ENCODE measurements at places on chromosomes 3 and 15.

DNA sequence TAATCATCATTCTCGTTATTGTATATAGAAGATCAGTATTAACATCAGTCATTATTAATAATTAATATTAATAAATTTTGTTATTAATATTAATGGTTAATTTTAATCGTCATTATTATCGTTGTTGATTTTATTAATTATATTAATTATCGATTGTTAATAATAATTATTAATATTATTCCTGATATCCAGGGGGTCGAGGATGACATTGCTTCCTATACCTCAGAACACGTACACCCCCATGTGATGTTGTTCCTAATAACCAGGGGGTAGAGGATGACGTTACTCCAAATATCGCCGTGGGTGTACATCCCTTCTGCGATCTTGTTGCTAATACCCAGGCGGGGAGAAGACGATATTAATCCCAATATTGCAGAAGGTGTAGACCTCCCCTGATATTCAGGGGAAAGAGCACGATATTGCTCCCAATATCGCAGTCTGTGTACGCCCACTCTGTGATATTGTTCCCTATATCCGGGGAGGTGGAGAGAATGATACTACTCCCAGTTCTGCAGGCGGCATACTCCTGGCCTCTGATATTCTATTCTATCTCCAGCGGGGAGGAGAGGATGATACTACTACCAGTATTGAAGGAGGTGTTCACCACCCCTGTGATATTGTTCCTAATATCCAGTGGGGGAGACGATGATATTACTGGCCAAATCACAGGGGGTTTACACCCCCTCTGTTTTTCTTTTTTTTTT lies 22.3 kb upstream of the BMF start:
- DNase-seq: no peak

GRCh38 chr3:99862208-99862607 lies 44.5 kb downstream of the CMSS1 start:
- no peak for DNase-seq

DNA sequence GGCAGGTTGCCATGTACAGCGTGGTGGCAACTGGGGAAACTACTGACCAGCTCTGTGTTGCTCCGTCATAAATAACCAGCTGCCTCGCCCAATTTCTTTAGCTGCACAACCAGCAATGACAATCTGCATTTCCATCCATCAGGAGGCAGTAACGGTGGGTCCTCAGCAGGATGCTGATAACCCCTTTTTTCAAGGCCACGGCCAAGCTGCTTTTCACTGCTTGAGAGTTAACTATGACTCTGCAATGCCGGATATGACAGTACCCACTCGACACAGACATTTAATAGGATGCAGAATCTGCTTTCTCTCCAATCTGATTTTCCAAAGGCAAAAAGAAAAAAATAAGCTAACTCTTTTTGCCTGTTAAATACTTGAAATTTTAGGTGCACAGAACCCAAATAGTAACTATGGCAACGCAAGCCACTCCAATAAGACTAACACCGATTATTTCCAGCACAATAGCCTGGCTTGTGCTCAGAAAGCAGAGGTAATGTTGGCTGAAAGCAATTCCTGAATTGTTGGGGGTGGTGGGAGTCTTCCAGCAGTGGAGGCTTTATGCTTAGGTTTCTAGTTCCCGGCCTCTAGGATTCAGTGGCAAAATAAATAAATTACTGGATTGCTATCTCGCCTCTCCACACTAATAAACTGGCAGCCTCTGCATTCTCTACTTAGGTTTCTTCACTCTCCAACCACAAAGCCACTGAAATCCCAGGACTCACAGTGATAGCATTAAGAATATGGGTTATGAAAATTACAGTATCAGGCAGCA lies 31.2 kb upstream of the SRGAP3 start:
- DNase-seq: peak; percentile 68

DNA sequence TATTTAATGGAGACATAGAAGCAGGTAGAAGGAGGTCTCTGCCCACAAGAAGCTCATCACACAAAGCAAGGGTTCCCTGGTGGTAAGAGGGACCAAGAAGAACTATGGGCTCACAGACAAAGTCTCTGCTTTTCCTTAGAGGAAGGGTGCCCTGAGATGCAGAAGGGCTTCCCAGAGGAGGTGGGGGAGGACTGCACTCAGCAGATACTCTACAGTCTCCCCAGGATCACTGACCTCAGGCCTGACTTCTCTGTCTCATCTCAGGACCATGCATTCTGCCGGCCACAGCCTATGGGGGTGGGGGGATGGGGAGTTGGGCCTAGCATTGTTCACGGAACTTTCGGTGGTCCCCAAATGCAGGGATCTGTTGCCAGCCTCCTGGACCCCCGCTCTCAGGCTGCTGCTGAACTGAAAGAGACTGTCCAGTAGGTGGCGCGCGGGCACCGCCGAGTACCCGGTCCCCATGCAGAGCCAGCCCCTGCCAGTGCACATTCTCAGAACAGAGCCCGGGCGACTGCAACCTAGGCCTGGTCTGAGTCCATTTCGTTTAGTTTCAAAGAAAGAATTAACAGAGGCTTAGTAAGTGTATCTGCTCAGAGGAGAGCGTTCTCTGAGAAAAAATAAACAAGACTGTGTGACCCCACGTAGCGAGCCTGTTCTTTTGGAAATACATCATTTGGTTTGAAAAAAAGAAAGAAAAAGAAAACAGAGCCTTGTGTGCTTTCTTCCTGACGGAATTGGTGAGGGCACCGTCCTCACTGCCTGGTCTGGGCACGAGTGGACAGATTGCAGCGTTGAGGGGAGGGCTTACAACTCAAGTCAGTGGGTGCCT lies 74.1 kb downstream of the LRTM1 start:
- peak; percentile 68 for DNase-seq

- no peak for DNase-seq
Measured at GRCh38 chr3:101379658-101380376, 59.4 kb upstream of the IMPG2 start.

GRCh38 chr3:62942227-62942626 lies 67.0 kb upstream of the CADPS start:
- DNase-seq: no peak

DNA sequence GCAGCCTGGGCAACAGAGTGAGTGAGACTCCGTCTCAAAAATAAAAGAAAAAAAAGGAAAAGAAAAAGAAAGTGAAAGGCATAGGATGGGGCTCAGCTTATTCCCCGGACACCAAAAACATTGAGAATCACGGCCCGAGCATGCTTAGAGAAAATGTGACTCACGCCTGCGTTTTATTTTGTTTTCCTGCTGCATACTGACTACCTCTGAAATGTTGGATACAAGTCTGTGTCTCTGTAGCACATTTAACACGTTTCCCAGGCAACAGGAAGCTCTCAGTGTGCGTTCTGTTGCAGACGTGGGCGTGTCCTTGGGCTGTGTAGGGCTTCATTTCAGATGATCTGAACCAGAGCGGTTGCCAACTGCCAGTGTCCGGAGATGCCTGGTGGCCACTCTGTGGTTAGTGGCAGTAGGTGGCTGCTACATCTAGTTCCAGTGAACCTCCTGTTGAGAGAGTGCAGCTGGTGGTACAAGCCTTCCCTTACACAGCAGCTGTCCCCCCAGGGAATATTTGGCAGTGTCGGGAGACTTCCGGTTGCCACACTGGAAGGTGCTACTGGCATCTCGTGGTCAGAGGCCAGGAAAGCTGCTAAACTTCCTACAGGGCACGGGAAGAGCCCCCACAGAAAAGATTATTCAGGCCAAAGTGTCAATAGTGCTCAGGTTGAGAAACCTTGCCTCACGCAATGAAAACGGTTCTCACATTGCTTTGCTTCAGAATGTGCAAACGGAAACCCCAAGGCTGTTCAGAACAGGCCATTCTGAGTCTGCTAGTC lies 3.0 kb downstream of the SLC51A start:
- DNase-seq: peak; percentile 84

DNA sequence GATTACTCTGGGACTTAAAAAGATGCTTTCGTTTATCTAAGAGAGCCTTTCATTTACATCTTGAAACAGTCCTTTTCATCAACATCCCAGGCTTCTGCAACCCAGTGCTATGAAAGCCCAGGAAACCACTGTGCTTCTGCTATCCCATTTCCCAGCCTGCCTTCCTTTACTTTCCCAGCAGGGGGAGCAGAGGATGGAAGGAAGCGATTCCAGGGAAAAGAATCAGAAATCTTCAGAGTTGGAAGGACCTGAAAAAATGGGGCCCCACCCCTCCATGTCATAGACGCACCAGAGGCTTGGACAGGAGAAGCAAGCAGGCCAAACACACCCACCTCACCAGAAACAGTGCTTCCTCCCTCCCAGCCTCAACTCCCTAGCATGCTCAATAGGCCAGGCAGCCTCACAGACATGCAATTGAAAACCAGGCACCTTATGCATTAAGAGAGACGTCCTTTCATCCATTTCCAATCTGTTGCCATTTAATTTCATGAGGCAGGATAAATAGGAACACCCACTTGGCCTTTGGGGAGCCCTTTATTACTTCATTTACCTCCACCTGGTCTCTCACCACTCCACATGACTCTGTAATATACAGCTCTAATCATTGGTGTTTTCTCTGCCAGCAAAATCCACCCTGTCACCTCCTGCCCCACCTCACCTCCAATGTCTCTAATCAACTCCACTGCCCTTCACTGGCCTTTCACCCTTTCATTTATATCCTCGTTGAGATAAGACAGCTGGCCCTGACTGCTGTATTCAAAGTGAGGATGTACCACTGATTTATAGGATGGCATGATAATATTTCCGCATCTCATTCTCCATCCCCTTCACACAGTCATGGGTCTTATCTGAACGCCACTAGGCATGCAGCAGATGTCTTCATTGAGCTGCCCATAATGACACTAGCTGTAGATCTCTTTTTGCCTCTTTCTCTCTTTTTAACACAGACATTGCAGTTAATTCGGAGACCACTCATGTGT lies 583.9 kb downstream of the NTRK3 start:
- DNase-seq: peak; percentile 74

GRCh38 chr15:77784361-77785292 lies 151.9 kb upstream of the LINGO1 start:
- peak; percentile 7 for DNase-seq

GRCh38 chr15:101295607-101296161 lies 636 bp upstream of the SNRPA1 start:
- DNase-seq: peak; percentile 13

GRCh38 chr3:132641837-132642538 lies 17.6 kb downstream of the ACAD11 start:
- DNase-seq: peak; percentile 86

DNA sequence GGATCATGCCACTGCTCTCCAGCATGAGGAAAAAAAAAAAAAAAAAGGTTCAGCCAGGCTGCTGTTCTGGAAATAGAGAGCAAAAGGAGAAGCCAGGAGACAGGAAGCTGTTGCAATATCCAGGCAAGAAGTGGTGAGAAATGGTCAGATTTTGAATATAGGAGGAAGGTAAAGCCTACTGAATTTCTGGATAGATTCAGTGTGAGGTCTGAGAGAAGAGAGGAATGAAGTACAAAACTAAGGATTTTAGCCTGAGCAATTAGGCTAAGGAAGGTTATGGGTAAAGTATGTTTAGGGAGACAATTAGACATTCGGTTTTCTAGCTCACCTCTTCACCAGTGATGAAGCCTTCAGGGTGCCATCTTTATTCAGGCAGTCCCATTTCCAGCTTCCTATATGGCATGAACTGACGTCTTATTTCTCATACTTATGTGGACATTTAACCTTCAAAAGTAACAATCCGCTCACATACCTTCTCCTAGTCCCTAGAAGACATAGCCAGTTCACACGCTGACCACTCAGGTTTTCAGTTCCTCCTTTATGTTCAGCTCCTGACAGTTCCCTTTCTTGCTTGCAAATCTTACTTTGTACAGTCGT lies 57.2 kb downstream of the KIF9 start:
- peak; percentile 81 for DNase-seq

DNA sequence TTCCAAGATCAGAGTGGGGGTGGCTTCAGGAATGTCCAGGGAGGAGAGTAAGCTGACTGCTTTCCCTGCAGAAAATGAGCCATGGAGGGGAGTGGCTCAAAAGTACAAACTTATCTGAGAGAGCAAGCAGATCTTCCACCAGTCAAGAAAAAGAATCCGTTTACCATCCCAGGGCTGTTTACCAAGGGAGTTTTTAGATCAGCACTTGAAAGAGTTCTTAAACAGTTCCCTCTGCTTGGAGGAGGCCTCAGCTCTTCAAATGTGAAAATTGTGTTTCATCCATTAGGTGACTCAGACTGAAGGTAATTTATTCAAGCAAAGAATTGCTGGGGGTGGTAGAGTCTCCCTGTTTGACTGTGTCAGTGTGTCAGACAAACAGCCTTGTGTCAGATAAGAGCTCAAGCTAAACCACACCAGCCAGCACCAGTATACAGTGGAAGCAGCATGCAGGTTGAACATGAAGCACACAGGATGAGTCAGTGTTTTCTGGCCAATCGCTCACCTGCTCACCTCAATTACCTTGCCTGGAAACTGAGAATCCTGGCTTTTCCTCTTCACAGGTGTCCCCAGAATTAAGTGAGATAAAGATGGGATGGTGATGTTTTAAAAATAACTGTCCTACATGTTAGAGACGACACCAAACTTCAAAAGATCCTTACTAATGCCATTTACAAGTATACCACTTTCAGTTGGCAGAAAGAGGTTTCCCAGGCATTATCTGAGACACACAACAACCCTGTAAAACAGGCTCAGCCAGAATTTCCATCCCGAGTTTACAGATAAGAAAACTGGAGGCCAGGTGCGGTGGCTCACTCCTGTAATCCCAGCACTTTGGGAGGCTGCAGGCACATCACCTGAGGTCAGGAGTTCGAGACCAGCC lies 21.7 kb downstream of the SH3BP5 start:
- DNase-seq: peak; percentile 85

GRCh38 chr15:77717333-77717990 lies 84.8 kb upstream of the LINGO1 start:
- DNase-seq: no peak

DNA sequence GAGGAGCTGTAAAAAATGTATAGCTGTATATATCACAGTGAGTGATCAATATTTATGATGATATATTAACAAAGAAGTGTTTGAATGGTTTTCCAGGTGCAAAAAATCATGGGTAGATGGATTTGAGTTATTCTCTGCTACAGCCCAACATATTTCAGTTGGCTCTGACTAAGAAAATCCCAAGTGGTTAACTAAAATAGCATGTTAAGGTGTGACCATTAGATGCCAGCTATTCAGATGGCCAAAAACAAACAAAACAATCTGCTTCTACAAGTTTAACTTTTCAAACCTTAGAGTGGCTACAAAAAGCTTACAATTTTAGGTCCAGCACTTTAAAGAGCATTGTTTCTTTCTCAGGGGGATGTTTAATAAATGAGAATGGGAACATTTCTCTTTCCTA lies 67.5 kb downstream of the SEMA6D start:
- DNase-seq: no peak

GRCh38 chr15:68817304-68818065 lies 3.2 kb downstream of the ANP32A start:
- peak; percentile 53 for DNase-seq

DNA sequence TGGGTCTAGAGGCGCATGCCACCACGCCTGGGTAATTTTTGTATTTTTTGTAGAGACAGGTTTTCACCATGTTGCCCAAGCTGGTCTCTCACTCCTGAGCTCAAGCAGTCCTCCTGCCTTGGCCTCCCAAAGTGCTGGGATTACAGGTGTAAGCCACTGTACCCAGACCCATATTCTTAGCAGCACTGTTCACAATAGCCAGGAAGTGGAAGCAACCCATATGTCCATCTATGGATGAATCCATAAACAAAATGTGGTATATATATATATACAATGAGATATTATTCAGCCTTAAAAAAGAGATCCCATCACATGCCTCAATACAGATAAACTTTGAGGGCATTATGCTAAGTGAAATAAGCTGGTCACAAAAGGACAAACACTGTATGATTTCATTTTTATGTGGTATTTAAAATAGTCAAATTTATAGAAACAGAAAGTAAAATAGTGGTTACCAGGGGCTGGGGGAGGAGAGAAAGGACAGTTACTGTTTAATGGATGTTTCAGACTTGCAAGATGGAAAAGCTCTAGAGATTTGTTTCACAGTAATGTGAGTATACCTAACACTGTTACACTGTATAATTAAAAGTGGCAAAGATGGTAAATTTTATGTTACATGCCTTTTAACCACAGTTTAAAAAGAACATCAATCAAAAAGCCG lies 35.7 kb upstream of the GRAMD1C start:
- no peak for DNase-seq

Data from fibroblast of the aortic adventitia (primary cell).